ENCODE measurements at places on chromosomes 5 and 9.

DNA sequence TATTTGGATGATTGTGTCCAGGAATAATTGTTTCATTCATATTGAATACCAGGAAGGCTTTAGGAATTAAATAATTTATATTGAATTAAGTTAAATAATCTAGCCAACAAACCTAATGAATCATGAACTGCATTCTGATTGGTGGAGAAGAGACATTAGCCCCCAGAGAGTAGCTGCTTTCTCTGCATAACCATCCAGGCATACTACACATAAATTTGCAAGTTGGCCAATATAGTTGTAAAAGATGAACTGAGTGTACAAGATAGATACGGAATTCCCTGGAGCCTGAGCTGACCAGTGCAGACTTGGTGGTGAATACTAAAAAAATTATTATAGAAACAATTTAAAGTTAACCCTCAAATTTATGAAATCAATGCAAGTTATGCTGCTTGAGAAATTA lies 311.8 kb upstream of the KIF2A start:
- no peak for DNase-seq

- DNase-seq, result no peak
Observed at GRCh38 chr5:10126900-10127299, 122.8 kb downstream of the ATPSCKMT start.

DNA sequence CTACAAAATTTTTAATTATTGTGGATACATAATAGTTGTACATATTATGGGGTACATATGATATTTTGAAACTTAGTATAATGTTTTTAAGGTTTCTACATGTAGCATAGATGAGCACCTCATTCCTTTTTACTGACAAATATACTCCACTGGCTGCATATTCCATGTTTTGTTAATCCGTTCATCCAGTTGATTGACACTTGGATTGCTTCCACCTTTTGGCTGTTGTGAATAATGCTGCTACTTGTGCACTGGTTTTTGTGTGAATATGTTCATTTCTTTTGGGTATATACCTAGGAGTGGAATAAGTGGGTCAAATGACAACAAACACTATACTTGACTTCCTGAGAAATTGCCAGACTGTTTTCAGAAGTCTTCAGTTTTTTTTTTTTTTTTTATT lies 2.8 kb upstream of the ENTREP1 start:
- no peak for DNase-seq

DNA sequence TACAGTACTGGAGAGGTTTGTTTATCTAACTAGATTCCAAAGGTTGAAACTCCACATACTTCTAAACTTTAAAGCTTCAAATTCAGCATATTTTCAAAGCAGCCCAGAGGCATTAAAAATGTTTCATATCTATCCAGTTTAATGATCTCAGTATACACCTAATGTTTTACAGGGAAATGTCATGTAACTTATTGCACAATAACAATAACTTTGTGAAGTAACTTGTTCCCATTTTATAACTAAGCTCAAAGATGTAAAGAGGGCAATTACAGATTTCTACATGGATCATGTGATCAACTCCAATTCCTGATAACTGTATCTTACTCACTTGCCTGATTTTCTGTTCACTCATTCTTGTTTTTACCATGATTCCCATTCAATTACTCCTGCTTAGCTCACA lies 610.0 kb downstream of the TAF11L14 start:
- no peak for DNase-seq

DNA sequence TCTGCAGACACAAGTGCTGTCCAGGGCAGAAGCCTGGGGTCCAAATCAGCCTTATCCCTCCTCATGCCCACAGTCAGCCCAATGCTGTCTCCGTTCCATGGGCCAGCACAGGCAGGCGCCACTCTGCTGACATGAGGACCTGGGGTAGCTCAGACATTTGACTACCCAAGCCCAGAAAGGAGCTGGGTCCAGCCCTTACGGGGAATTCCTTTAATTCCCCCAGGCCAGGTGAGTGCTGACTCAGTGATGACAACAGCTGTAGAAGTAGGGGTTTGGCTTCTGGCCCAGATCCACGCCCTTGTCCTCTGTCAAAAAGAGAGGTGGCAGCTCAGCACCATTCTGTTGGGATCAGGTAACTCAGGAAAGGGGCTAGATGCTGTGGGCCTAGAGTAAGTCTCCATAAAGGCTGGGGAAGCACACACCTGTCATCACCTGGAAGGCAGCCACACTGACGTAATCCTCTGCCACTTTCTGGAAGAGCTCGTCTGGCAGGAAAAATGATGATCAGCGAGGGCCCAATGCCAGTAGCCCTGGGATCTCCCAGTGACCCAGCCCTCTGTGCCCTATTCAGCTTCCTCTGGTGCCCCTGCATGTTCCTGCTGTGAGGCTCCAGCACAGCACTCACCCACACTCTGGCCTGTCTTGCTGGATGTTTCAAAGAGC lies 1.9 kb downstream of the RAB24 start:
- no peak for DNase-seq

DNA sequence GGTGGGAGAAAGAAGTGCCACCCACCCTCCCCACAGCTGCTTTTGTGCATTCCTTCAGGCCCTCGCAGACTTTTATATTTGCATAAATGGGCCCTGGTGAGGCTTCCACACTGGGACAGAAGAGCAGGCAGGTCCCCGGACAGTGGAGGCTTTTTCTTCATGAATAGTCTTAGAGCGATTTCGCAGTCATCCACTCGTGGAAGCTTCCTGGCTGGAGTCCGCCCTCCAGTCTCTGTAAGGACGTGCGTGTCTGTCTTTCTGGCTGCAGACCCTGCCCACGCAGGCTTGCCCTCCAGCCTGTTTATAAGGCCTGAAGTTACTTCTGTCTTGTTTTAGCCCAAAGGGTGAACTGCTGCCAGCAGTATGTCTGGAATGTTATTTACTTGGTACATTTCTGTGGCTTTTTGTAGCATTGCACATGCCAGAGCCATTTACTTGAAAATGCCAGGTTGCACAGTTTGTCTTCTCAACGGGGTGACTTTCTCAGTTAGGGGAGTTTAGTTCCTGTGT lies 195.7 kb downstream of the AOPEP start:
- DNase-seq, result no peak

DNA sequence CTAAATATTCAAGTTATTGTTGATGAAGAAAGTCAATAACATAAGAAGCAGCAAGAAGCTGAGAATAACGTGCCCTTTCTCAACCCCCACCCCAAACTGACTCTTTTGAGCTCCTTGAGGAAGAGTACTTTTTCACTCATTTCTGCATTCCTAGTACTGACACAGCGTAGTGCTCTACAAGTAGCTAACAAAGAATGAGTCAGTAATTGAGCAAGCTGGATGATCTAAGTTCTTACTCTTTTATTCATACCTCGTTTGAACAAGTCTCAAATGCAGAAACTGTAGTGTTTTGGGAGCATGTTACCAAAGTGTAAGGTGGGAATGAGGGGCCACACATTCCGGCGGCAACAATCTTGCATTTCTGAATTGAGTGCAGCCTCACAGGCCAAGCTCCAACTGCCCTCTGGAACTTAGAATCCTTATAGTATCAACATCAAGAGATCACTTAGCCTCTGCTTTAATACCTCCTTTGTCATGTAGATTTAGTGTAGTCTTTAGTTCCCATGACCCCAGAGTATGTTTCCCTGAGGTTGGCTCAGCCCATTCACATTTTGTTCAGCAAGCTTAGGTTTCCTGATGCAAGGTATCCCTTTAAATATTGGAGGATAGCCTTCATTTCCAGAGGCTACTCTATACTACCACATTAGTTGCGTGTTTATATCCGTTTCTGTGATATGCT lies 152.0 kb downstream of the PRR16 start:
- peak; percentile 65 for DNase-seq

GRCh38 chr5:61184708-61185107 lies 22.4 kb upstream of the SMIM15 start:
- DNase-seq, result no peak

DNA sequence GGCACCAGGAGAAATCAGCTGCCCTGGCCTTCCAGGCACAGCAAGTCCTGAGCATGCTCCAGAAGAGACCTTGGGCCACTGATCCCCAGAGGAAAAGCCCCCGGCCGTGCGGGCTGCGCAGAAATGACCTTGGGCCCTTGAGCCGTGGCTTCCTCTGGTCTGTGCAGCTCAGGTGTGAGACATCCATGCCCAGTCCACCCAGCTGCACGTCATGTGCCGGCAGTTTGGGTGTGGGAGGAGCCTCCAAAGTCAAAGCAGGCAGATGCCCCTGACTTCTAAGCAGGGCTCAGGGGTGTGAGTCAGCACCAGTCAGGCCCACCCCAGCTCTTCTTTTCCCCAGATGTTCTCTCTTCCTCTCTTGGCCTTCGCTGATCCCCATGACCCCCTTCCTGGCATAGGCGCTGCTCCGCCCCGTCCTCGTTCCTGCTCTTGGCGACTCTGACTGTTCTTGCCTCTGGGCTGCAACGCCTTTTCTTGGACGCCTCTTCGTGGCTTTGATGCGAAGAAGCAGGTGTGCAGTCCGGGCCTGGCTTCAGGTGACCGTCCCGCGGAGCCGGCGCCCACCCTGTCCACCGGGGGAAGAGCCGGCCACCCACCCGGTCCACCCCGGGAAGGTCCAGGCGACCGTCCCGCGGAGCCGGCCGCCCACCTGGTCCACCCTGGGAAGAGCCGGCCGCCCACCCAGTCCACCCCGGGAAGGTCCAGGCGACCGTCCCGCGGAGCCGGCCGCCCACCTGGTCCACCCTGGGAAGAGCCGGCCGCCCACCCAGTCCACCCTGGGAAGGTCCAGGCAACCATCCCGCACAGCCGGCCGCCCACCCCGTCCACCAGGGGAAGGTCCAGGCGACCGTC lies 5.9 kb upstream of the QSOX2 start:
- DNase-seq, result no peak

GRCh38 chr5:157109744-157110143 lies 900 bp upstream of the HAVCR2 start:
- no peak for DNase-seq

DNA sequence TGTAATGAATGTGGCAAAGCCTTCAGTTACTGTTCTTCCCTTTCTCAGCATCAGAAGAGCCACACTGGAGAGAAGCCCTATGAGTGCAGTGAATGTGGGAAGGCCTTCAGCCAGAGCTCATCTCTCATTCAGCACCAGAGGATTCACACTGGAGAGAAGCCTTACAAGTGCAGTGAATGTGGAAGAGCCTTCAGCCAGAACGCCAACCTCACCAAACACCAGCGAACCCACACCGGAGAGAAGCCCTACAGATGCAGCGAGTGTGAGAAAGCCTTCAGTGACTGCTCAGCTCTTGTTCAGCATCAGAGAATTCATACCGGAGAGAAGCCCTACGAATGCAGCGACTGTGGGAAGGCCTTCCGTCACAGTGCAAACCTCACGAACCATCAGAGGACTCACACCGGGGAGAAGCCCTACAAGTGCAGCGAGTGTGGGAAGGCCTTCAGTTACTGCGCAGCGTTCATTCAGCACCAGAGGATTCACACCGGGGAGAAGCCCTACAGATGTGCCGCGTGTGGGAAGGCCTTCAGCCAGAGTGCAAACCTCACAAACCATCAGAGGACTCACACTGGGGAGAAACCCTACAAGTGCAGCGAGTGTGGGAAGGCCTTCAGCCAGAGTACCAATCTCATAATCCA lies 6.8 kb downstream of the RPL12 start:
- no peak for DNase-seq

DNA sequence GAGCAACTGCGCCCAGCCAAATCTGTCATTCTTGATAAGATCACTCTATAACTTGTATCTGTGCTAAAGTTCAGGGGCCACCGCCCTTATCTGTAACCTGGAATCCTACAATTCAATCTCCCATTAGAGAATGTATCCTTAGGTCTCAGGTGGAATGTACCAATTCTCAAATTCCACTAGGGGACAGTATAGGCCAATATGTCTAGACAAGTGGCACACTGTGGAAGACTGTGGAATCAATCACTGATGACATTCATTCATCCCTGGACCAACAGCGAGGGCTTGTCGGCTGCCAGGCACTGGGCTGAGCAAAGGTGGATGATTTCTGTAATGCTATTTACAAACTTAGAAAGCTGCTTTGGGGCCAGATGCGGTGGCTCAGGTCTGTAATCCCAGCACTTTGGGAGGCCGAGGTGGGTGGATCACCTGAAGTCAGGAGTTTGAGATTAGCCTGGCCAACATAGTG lies 28.7 kb upstream of the MEGF9 start:
- no peak for DNase-seq

GRCh38 chr5:152619756-152620155 lies 214.7 kb upstream of the NMUR2 start:
- no peak for DNase-seq

GRCh38 chr5:116492776-116493175 lies 81.8 kb downstream of the SEMA6A start:
- no peak for DNase-seq

DNA sequence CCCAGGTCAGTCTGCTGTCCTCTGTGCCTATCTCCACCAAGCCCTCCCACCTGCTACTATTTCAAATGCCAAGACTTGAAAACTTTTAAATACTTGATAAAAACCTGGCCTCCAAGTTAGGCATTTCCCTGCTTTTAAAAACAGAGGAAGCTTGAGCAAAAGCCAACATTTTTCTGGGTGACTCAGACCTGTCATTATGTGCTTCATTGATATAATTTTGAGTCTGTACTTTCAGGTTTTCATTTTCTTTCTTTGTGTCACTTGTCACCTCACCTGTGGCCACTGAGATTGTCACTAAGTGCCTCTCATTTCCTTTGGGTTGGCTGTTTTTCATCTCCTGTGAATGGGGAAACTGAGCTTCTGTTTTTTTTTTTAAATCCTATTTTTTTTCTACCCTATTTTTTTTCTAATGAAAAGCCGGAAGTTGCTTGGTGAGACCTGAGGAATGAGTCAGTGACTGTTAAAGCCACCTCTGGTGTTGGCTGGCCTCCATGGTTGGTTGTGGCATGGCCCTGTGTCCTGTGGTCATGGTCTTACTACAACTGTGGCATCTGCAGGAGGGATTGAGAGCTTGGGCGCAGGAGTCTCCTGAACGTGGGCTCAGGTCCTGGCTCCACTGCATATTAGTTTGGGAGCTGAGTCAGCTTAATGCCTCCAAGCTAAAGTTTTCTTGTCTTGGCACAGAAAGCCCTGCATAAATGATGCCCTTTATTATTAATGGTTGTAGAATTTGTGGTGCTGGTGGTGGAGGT lies 56.7 kb downstream of the ARHGAP26 start:
- no peak for DNase-seq

DNA sequence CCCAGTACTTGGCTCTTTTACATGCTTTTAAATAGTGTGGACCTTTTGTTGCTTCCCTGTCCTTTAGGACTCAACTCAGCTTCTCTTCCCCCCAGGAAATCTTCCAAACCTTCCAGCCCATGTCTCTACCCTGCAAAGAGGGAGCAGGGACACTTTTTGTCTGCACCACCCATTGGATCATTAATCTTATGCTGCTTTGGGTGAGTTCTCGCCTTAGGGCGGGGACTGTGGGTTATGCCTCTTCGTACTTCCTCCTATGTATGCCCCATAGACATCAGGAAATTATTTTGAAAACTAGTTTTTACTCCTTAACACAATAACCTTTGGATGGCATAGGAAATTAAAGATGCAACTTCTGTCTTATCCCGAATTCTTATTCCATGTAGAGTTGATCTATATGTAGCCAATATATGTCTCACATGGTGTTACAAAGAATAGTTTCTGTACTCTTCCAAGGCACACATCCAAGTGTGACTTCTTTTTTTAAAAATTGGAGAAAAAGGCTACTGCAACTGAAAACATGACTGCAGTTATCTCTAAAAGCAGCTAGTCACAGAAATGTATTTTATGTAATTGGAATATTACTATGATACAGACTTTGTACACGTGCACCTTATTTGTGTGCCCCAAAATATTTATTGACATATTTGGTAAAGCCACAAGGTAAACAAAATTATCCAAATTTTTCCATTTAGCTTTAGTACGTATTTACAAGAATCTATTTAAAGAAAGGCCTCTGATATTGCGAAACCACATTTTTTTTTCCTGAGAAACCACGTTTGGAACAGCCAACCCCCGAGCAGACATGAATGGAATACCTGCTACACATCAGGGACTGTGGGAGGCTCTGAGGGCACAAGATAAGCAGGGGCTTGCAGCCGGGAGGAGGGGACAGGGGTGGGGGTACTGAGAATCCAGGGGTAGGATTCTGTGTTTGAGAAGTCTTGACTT lies 133.6 kb downstream of the WDR41 start:
- peak; percentile 21 for DNase-seq
